Breast epithelium (tissue), 4 donors: ENCODE measurements at places on chromosomes 4 and X. TPM values are rescaled to one million over a fixed set of nuclear protein-coding genes. Genes with fewer than 3 reads are reported as not detected.

FRAS1 gene
- 4.9 TPM for total RNA-seq

TMPRSS11D gene
- not detected for total RNA-seq

WNK3 gene
- total RNA-seq, result 5.4 TPM

CXCL9 gene
- total RNA-seq, result 2.3 TPM

TCEAL3 gene
- 21.3 TPM for total RNA-seq

GRCh38 chr4:8319061-8319460 lies 49.5 kb downstream of the HTRA3 start:
- no peak overlapping the region for H3K27ac ChIP-seq
- no peak for DNase-seq
- peaks cover 5% of the 10 kb centered on the region for H3K4me1 ChIP-seq
- no peak overlapping the region for H3K4me3 ChIP-seq
- H3K27me3 ChIP-seq, result no peaks in the 10 kb centered on the region
